Tibial nerve (tissue), 4 donors: ENCODE measurements at places on chromosomes 5 and 9. TPM values are rescaled to one million over a fixed set of nuclear protein-coding genes. Genes with fewer than 3 reads are reported as not detected.

DNA sequence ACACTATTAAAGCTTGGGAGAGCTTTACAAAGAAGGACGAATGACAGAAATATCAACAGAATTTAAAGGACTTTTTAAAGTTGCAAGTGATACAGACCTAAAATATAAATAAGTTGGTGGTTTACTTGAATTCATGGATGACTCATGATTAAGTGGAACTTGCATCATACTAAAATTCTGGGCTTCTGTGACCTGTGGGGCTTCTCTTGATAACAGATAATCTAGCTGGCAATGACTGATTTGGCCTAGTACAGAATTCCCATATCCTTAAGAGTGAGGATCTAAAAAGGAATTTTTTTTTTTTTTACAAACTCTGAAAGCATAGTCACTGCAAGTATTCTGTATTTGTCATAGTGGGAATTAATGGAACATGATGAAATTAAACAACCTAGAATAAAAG is 543.7 kb upstream of the SGCD start:
- no peak for DNase-seq

DNA sequence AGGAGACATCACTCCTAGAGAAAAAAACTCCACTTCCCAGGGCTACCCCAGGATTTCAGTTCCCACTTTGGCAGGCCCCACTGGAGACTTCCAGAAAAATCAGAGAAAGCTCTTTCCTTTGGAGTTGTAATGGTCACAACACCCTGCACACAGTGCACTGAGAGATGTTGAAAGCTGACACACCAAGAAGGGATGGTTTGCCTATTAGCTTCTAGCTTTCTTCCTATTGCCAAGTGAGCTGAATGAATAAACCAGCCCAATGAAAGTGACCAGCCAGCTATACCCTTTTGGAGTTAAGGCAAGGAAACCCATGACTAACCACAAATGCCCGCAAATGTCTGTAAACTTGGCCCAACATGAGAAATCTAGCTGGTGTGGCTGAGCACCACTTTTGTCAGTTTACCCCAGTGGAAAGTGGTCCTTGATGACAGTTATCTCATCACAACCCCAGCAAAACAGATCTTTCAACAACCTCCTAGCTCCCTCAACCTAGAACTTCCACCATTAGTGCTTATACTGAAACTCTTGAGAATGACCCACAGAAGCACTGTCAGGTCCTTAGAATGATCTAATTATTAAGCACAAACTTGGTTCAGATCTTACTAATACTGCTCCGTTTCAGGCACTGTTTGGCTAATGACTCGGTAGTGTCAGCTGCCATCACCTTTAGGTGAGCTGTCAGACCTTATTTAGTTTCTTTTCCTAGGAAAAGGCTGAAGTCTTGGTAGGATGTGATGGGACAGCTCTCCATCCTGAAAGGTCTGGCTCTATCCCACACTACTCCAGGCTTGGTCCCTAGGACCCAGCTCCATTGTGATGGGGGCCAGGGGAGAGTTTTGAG is 11.2 kb downstream of the IRF1 start:
- DNase-seq: no peak

GRCh38 chr5:146283344-146283761 is 55.3 kb upstream of the POU4F3 start:
- DNase-seq: no peak

Gene CCIN
- total RNA-seq: not detected

DNA sequence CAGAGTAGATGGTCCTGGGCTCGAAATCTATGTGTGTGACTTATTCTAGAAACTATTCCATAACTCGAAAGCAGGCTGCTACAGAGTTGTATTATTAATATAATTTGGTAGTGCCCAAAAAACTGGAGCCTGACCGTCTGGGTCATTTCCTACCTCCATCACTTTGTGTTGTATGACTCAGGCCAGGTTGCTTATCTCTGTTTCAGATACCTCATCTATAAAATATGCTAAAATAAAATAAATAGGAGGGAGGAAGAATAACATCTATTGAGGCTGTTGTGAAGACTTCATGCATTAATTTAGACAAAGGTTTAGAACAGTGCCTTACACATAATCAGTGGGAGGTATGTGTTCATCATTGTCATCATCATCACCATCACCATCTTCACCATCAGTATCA is 57.7 kb downstream of the PDE4D start:
- no peak for DNase-seq
